ENCODE measurements at places on chromosomes 1 and 21.

DNA sequence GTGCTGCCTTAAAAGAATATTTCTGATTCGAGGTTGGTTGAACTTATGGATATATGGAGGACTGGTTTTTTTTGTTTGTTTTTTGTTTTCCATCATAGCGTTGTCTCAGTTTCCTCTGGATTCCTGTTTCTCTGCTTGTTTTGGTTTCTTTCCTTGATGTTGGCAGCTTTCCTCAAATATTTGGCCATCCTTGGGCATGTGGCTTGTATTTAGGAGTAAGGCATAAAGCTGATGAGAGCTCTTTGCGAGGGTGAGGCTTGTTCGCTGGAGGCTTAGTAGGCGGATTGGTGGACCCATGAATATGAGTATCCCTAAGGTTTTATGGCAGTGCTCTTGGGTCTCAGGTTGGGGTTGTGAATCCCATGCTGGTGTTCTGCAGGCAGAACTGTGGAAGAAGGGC is 22.9 kb downstream of the DYRK1A start:
- DNase-seq: no peak

GRCh38 chr1:116502671-116503314 is 68.0 kb downstream of the CD58 start:
- DNase-seq: peak; percentile 80

DNA sequence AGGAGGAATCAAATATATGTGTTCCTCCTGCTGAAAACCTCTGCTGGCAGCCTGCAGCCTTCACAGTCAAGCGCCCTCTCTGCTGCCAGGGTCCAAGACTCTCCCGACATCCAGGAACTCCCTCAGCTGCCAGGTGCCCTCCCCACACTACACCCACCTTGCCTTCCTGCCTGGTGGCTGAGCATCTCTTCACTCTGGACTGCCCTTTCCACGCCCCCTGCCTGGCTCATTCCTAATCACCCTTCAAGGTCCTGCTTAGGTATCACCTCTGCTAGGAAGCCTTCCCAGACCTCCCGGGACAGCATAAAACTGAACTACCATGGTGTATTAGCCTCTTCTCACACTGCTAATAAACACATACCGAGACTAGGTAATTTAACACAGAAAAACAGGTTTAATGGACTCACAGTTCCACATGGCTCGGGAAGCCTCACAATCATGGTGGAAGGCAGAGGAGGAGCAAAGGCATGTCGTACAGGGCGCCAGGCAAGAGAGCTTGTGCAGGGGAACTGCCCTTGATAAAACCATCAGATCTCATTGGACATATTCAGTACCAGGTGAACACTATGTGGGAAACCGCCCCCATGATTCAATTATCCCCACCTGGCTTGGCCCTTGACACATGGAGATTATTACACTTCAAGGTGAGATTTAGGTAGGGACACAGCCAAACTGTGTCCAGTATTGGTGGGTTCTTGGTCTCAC is 15.3 kb downstream of the LDLRAD1 start:
- DNase-seq: no peak

DNA sequence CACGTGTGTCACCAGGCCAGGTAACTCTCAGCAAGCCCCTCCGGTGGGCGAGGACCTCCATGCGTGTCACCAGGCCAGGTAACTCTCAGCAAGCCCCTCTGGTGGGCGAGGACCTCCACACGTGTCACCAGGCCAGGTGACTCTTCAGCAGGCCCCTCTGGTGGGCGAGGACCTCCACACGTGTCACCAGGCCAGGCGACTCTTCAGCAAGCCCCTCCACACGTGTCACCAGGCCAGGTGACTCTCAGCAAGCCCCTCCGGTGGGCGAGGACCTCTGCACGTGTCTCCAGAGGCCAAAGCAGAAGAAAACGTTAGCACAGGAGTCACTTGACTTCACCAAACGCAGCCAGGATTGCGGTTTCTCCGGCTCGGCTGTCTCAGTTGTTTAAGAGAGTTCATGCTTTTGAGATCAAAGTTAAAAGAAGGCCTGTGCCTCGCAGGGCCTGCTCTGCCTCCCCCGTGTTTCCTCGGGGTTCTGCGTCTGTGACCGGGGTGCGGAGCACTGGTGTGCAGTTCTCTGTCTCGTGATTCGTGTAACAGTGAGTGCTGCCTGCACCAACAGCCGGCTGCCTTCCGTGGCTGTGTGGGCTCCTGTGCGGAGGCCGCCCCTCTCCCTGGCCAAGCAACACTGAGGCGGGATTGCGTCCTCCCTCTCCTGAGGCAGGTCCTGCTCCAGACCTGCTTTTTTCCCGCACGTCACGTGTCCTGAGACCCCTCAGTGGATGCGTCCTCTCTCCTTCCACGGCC is 56.6 kb downstream of the PRKCZ start:
- DNase-seq: no peak

GRCh38 chr1:230396966-230397365 is 29.2 kb downstream of the PGBD5 start:
- no peak for DNase-seq

DNA sequence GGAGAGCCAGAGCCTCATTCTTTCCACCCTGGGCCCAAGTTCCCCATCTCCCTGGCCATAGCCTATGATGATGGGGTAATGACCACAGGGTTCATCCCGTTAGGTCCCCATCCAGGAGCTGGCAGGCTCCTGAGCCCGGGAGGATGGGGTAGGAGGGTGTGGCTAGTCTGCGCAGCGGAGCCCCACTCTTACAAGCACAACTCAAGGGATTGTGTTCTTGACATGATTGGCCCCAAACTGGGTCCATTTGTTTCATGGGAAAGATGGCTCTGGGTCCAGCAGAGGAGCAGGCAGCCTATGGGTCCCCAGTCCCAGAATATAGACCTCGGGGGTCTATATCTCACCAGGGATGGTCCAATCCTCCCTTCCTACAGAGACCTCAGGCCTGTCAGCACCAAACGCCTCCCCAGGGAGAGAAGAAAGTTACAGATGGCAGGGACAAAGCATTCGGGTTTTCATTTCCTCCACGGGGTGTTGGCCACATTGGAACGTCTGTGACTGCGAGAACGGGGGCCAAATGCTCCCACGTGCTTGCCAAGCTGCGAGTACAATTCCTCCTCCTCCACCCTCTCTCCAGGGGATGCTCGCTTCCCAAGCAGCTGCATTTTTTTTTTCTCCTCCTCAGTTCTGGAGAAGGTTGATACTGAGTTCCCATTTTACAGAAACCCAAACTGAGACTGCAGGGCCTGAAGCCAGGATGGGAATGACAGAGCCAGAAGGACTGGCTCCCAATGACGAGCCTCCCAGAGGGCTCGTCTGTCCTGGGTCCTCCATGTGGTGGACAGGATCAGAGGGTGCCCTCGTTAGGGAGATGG is 71.0 kb downstream of the DHRS3 start:
- no peak for DNase-seq

DNA sequence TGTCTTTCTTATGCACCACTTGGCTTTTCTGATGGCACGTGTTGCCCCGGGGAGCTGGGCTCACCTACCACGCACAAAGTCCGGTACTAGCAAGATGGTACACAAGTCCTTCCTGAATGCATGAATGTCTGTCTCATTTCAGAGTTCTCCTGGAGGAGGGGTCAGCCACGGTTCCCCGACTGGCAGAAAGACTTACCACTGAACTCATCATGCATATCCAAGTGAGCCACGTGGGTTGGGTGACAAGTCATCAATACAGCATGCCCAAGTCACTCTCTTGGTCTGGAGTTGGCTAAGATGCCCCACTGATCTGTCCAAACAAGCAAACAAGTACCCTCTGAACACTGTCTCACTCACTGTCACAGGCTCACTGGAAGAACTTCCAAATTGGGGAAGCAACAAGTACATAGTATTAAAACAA is 28.6 kb upstream of the MX1 start:
- DNase-seq: no peak

GRCh38 chr1:197599789-197600188 is 175.5 kb downstream of the DENND1B start:
- no peak for DNase-seq

DNA sequence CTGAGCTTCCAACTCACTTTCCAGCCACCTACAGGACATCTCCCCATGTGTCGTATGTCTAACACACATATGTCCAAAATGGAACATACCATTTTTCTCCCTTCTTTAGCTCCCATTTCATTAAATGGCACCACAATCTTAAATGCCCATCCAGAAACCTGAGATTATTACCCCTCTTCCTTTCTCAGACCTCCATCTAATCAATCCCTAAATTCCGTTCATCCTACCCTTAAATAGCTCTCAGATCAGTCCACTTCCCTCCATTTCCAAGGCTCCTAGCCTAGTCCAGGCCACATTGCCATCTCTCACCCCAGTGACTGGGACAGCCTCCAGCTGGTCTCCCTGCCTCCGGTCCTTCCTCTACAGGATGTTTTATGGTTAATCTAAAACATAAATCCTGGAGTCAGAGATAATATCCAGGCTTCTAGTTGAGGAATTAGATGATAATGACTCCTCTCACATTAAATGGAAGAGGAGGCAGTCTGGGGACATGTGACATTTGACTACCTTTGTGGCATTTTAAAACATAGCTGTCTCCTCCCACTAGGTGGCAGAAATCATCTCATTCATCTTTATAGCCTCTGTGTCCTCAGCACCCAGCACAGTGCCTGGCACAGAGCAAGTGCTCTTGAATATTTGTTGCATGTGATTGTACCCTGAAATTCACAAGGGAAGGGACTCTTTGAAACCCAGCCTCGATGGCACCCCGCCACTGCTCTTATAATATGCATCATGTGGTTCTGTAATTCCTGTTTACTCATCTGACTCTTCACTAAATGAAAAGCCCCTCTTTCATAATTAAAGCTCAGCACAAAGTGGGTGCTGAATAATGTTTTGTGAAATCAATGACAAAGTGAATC is 102.3 kb downstream of the TMEM53 start:
- peak; percentile 68 for DNase-seq

DNA sequence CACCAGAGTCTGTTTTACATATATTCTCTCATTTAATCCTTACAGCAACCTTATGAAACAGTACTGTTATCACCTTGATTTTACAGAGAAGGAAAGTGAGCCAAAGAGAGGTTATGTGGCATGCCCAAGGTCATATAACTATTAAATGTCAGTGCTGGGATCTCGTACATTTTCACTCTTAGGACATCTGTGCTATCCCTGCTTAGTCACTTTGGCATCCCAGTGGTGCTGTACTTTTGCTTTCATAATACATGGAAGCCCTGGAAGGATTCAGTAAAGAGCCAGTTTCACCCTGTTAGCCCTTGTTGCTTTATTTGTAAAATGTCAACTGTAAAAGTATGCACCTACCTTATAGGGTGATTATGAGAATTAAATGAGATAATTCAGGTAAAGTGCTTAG is 104.4 kb downstream of the NFIA start:
- no peak for DNase-seq

DNA sequence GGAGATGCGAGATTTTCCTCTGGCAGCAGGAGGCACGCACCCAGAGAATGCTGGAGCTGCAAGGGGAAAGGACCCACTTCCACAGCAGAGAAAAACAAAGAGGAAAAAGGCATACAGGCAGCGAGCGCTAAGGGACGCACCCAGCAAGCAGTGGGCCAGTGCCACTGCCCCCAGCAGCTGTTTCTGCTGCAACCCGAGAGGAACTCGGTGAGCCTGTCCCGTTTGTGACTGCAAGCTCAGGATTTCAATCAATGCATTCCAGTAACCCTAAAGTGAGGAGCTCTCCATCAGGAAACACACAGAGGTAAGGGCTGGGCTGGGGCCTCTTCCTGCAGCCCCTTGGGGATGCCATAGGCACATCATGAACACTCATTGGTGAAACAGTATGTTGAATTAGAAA is 58.7 kb downstream of the ACP6 start:
- DNase-seq: no peak

- DNase-seq: no peak
Observed at GRCh38 chr1:18294437-18295176, 186.1 kb upstream of the KLHDC7A start.

GRCh38 chr1:160610569-160611242 is 31.4 kb upstream of the CD84 start:
- DNase-seq: no peak

- DNase-seq: no peak
Observed at GRCh38 chr1:34500451-34500850, 254.4 kb upstream of the GJB5 start.

- peak; percentile 95 for DNase-seq
Observed at GRCh38 chr1:247906504-247907047, 11.2 kb downstream of the OR2W3 start.

DNA sequence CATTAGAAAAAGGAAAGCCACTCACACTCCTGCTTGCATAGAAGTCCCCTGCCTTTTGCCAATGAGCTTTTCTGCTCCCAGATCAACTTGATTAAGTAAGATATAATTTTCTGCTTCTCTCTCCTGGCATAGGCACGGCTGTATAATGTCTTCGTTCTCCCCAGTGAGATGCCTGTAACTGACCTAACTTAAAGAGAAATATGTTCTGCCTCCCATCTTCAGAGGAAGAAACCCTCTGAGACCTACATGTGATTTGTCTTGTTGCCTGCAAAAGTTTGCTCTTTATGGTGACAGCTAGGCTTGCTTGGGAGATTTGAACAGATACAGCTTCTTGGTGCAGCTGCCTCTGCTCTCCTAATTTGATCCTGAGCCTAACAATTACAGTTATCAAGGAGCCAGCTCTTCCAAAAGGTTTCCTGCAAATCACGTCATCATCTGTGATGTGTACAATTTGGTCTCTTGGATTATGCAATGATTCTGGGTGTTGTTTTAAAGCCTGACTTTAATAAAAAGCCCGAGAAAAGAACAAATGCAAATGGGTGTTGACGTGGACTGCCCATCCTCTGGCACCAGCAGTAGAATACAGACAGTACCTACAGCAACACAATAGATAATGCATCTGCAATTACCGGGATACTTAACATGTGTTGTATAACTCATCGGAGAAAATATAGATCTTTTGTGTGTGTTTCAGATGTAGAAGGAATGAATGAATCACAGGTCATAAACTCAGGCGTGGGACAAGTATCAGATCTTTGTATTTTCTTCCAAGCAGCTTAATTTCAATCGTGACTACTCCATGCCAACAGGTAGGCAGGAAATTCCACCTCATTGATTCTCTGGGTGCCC is 76.2 kb upstream of the KAZN start:
- DNase-seq: no peak

GRCh38 chr1:26041978-26042377 is 3.9 kb downstream of the SLC30A2 start:
- DNase-seq: no peak

GRCh38 chr1:8517661-8518489 is 200.0 kb downstream of the SLC45A1 start:
- peak; percentile 58 for DNase-seq

GRCh38 chr21:38950435-38951094 is 144.8 kb downstream of the ETS2 start:
- DNase-seq: peak; percentile 11

GRCh38 chr21:25462517-25462971 is 144.7 kb downstream of the MRPL39 start:
- no peak for DNase-seq

GRCh38 chr1:230591678-230592077 is 50.6 kb upstream of the COG2 start:
- DNase-seq: no peak

GRCh38 chr1:107247679-107248078 is 106.8 kb downstream of the NTNG1 start:
- no peak for DNase-seq

All from hematopoietic multipotent progenitor cell treated with erythropoietin and hydrocortisone succinate and interleukin-3 and kit ligand, for 8 days (in vitro differentiated cells).